NCI-H187 treated with DMSO at 0.1 percent for 48 hours (cell line): ENCODE measurements at places on chromosomes 2 and 18.

DNA sequence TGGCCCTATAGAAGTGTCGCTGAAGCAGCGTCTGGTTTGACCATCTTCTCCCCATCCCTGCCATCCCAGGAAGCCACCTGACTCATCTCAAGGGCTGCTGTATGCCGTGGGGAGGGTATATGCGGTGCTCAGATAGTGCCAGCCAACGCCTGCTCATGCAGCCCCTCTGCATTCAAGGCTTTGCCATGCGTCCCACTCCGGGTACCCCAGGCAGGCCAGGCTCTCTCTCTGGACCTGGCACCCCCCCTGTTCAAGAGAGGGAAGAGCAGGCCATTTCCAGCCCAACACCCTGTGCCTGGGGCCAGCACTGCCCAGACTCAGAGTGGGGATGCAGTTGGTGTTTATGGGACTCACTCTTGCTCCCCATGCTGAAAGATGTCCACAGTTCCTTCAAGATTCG lies 130.0 kb downstream of the GLI2 start:
- no peak for DNase-seq

GRCh38 chr18:7669361-7669760 lies 102.2 kb downstream of the PTPRM start:
- DNase-seq: no peak

DNA sequence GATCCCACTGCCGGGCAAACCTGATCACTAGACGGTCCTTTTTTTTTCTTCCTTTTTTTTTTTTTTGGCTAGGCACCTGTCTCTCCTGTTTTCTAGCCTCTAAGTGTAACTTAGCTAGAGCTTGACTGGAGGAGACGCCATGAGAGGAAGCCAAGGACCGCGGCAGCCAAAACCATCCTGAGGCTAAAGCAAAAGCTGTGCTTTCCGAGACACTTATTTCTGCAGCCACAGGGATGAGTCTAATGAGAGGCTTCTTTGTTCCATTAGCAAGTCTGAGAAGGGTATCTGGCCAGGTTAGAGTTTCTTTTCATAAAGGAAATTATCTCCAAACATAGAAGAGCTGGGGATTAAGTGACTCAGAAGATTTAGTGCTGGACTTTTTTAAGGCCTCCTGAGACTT lies 7.3 kb upstream of the CXCR4 start:
- no peak for DNase-seq

GRCh38 chr2:430291-431040 lies 142.6 kb upstream of the ALKAL2 start:
- DNase-seq: no peak

- no peak for DNase-seq
These were observed 224.2 kb upstream of the CTAGE1 start for GRCh38 chr18:22641958-22642357.

DNA sequence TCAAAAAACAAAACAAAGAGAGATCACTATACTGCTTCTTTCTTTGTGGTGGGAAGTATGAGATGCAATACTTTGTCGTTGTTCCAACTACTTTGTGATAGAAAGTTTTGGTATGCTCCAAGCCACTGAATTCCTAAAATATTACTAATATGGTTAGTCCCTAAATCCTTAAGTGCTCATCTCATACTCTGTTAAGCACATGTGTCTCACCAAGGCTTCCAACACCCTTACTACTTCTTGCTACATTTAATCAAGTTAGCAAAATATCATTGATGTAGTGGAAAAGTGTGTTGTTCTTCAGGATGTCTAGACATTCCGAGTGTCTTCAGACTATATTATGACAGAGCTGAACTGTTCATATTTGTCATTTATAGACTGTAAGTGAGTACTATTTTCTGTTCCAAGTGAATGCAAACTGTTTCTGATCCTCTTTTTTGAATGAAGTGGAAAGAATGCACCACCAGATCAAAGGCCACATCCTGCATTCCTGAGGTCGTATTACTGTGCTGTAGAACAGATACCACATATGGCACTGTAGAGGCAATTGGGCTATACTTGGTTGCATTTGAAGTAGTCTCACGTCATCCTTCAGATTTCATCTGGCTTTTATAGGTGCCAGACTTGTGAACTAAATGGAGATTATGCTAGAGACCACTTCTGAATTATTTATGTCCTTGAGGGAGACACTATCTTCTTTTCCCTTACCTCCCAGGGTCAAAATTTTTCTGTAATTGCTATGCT lies 298.4 kb upstream of the ZNF521 start:
- peak; percentile 26 for DNase-seq
